ENCODE measurements at places on chromosomes 1 and 21. TPM values are rescaled to one million over a fixed set of nuclear protein-coding genes. Genes with fewer than 3 reads are reported as not detected.

SLC16A1 gene
- total RNA-seq: 13.1 TPM

GRCh38 chr1:236746785-236747184 is 48.3 kb upstream of the MTR start:
- no peak for DNase-seq

GRCh38 chr1:233566886-233567285 is 47.0 kb upstream of the KCNK1 start:
- DNase-seq: no peak

DNA sequence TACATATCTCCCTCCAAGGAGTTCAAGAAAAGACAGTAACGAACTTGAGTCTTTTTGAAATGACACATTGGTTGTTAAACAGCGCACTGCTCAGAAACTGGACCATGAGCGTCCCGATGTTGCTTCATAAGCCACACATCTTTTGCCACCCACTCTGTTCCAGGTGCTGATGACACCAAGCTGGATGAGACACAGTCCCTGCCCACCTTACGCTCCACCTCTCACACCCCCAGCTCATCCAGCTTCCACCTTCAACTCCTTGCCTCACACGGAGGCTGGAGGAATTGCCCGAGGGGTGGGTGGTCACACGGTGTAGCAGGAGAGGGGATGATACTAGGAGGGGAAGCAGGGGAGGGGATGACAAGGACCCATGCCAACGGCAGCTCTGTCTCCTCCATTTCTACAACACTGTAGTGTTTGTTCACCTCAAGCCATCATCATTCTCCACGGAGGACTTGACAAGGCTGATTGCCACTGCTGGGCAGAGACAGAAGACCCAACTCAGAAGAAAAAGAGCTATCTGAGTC is 148.5 kb upstream of the TNR start:
- no peak for DNase-seq

DNA sequence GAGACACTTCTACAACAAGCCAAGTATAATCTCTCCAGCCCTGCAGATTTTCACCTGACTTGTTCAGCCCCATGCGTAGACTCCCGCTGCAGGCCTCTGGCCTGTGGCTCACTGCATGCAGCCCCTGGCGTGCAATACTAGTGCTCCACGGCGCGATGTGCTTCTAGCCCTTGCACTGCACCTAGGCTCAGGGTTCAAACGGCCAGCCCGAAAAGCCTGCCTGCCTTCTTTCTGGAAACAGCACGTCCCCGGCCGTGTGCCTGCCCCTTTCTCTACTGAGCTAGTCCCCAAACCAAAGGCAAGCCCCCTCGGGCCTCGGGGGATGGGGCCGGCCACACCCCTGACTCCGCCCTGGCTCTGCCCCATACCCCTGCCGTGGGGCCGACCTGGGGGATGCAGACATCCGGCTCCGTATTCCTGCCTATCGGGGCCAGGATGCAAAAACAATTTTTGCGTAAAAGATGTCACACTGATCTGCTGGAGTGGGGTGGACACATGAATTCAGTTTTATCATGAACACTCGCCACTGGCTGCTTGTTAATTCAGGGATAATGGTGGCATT is 26.3 kb upstream of the TRAPPC10 start:
- DNase-seq: no peak

- no peak for DNase-seq
Measured at GRCh38 chr1:116983112-116983511, 18.4 kb upstream of the CD101 start.

GRCh38 chr1:226660410-226661182 is 78.5 kb downstream of the ITPKB start:
- no peak for DNase-seq
